Amygdala (tissue), 56 donors: ENCODE measurements at places on chromosomes 7 and 10.

DNA sequence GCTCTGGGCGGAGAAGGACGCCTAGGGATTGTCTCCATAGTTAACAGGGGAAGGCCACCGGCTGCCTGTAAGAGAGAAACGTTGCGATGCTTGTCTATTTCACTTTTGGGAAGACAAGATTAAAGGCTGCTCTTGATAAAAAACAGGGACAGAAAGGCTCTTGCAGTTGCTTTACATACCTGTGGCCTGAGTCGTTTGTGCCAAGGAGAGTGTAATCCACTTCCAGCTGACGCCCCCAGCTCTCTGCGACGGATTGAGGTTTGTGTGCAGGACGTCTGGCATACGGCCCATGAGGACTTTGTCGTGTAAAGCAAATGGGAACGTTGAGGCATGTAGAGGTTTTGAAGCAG lies 1.1 kb downstream of the MAP3K8 start:
- no peak for DNase-seq

GRCh38 chr7:84876061-84876821 lies 310.6 kb downstream of the SEMA3D start:
- no peak for DNase-seq

DNA sequence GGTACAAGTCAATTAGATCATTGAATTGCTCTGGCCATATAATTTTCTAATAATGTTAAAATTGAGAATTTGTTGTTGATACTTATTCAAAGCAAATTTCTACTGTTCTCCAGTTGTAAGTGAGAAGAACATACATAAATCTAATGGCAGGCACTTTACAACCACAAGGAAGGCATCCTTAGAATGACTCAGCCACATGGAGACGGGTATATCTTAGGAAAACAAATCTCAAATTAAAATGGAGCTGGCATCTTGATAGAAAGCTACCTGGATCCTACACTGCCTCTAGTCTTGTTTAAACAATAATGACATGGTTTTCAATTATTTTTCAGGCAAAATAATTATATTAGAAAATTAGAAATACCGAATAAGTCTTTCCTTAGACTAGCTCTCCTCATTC lies 1183.7 kb upstream of the SORCS1 start:
- DNase-seq = no peak

DNA sequence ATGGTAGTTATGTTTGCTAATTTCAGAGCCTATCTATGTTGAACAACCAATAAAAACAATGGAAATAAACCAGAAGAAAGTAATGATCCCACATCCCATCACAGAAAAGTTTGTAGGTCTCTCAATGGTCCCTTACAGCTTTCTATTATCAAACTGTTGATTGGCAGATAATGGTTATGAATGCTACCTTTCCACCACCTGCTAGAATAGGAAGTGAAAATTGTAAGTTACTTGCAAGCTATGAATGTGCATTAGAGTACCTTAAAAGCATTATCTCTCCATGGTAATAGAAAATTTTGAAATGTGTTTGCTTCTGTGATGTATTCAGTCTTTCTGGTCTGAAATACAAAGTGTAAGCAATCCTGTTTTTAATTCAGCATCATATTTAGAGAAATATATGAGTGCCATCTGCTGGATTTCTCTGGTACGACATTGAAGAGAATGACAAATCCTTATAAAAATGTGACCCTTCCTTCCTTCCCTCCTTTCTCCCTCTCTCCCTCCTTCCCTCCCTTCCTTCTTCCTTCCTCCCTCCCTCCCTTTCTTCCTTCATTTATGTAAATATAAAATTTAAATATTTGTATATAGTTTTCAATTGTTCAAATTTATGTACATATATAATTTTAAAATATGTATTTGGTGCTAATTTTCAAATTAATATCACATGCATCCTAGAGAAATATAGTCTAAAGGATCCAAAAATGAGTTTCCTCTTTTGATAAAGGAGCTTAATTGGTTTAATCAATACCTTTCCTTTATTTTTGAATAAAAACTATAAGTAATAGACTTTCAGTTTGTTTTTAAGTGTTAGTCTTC lies 41.4 kb upstream of the PNLIPRP3 start:
- no peak for DNase-seq

DNA sequence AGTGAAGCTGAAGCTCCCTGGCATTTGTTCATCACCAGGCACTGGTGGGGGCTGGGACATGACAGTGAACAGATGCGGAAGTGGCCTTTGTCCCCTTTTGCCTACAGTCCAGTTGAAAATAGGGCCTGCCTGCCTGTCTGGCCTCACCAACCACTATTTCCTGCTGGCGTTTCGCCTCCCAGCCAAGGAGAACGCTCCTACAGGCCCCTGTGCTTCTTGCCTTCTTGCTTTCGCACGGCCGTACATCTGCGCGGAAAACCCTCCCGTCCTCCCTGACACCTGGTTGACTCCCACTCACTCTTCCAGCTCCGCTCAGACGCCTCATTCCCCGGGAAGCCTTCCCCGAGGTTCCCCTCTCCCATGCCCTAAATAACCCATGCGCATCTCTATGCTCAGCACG lies 317.3 kb downstream of the PRPF18 start:
- DNase-seq = no peak

DNA sequence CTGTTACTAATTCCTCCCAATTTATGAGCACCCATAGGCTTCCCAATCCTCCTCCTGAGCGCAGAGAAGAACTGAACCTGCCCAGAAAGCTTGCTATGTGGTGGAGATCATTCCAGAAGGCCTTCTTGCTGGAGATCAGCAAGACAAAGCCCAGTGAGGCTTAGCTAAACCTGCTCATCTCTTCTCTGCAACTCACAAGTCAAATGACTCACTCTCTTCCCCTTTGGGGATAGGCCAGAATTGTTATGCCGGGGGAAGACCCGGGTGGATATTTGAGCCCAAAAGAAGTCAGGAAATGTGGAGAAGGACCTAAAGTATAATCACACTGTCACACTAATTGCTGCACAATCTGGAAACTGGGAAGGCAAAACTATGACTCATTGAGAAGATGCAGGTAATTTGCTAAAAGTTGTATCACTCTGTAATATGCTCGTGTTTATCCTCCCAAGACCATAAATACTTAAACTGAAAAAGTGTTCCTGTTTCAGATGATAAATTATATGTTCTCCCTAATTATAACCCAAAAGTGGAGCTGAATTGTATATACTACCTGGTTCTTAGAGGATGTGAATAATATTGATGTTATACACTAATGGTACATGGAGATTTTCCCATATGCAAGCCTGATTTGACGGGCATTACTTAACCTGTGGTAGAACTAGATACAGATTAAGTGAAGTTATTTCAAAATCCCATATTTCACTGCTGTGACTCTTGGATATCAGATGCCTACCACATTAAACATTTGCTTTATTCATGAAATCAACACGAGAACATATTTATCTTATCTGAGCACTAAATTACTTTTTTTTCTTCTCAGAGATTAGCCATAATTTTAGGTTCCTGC lies 6.4 kb downstream of the NEBL start:
- no peak for DNase-seq

- no peak for DNase-seq
Observed at GRCh38 chr7:134878746-134879357, 99.4 kb downstream of the CALD1 start.

DNA sequence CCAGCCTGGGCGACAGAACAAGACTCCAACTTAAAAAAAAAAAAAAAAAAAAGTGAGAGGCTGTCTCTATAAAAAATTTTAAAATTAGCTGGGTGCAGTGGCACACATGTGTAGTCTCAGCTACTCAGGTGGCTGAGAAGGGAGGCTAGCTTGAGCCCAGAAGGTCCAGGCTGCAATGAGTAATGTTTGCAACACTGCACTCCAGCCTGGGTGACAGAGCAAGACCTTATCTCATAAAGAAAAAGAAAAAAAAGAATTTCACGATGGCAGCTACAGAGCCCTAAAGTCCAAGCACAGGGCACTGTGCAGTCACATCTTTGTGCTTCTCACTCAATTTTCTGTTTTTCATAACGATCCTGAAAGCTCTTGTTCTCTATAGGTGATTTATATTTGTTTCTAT lies 209.5 kb upstream of the KCTD7 start:
- DNase-seq = no peak

- no peak for DNase-seq
Observed at GRCh38 chr7:142345811-142346210, 88.0 kb upstream of the PRSS58 start.

GRCh38 chr7:23393636-23394035 lies 76.7 kb downstream of the IGF2BP3 start:
- no peak for DNase-seq

GRCh38 chr7:114860206-114860605 lies 61.7 kb upstream of the MDFIC start:
- DNase-seq = no peak

DNA sequence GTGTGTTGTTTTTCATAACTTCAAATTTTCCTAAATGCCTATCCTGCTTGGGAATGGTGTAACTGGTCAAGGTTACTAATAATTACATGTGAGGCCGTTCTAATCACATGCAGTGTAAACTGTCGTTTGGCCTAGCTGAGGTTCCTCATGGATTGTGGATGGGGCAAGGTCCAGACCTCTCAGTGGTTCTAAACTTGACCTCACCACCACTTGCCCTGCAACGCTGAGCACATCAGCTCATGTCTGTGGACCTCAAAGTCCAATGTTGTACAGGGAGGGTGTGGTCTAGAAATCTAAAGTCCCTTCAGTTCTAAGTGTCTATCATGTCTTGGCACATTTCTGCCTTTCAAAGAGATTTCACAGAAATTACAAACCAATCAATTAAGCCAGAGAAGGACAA lies 15.6 kb downstream of the RBP3 start:
- DNase-seq = no peak

- no peak for DNase-seq
Observed at GRCh38 chr10:117240621-117241529, at the start of gene SLC18A2. SLC18A2 (plus strand) TSS chr10:117241114; CDS start chr10:117241694, 580 bp downstream.

DNA sequence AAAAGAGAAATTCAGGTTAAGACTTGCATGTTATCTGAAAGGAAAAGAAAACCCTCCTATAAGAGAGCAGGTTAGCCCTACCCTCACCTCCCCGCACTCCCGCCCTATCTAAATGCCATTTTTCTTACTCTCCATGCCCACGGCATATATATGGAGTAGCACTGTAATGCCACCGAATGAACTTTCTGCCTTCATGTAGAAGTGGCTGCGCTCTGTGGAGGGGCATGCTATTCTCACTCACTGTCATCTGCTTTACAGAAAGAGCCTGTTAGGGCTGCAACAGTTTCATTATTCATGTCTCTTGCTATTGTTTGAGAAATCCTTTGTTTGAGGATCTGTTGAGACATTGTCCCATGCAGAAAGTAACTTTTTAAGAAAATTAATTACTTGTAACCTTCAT lies 1190.6 kb downstream of the SORCS1 start:
- DNase-seq = no peak

DNA sequence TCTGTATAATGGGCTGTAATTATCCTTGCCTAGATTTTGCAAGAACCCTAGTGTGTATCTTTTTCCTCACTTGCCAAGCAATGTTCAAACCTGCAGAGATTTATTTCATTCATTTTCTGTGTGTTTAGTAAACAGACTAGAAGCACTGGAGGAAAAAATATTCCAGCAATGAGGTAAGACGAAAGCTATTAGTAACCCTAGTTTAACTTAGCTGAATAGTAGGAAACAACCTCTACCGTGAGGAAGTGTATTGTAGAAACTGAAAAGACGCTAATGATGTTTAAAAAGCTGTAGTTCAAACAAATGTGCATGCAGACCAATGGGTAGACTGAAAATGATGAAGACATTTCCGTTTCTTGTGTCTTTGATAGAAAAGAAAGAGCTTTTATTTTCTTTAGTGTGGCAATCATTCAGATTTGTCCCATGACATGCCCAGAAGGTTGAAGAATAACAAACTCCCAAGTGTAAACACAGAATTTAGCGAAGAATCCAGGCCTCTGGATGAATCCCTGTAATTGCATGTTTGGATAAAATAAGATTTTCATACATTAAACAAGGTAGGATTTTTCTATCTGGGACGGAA lies 20.7 kb downstream of the CAV1 start:
- no peak for DNase-seq

GRCh38 chr7:128867842-128868623 lies 5.4 kb downstream of the ATP6V1F start:
- DNase-seq = no peak

GRCh38 chr7:371779-372545 lies 82.0 kb downstream of the FOXL3 start:
- DNase-seq = no peak

DNA sequence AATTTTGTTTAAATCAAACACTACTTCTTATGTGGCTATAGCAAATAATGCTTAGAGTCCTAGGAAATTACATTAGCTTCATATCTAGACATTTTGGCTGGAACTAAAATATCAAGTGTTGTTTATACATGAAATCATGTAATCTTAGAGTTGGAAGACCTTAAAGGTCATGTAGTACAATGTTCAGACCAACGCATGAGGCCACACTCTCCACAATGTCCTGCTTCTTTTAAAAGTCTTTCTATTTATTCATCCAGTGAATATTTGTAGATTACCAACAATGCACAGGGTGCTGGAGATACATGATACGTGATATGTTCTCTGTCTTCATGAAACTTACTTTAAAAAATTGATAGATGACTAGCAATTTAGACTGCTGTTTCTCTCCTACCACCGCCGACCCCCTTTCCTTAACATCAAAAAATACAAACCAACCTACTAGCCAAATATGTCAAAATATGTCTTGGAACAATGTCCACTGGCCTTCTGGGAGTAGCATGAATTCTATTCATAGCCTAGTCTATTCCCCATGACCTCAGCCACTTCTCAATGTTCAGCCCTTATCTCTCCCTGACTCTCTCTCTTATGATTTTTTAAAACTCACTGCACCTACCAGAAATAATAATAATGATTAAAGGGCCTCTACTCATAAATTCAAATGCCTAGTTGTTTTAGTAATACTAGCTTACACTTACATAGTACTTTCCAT lies 59.5 kb upstream of the CAV2 start:
- no peak for DNase-seq

DNA sequence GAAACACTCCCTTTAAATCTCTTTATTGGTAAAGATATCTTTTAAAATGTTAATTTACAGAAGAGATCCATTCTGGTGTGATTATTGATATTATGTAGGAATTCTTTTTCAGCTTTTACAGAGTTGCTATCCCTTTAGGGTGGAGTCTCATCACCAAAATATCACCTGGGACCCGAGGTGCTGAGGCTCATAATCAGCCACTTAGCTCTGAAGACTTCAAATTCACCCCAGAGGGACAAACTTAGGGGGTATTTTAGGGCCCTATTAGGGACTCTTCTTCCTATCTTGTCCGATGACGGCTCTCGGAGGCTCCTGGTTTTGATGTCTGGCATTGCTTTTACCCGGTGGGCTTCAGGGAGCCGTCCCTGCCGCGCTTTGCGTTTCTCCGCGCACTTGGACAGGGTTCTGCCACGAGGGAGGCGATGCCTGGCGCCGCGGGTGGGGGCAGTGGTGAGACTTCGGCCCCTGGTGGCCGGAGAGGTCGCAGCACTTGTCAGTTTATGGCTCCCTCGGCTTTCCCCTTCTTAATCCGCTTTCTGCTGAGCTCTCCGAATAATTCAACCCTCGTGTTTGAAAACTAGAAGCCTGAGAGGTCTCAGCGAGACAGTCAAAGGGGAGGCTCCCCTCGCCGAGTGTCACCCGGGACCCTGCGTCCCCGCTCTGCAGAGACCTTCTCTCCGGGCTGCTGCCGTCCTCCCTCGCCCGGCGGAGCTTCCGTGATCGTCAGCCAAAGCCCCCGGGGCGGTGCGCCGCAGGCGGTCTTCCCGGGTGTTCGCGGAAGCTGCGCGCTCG lies 27.8 kb downstream of the RBM20 start:
- peak; percentile 50 for DNase-seq
